ENCODE measurements at places on chromosomes 12 and 14.
A peak's percentile ranks its signal among the peaks of the same experiment; 100 is the strongest.

DNA sequence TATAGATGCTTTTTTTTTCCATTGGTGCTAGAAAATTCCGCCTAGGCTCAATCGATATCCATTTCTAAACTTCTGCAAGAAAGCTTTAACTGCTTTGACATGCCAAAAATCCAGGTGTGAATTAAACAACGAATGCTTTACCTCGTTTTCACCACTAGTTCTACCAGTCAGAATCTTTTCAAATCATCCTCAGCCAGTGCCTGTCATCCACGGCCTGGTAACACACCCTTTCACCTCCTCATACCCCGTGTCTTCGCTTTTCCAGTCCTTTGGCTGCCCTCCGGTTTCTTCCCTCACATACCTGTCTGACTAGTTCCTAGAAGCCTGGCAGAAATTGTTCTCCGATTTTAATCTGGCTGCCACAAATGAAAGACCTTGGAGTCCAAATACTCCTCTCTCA lies 1.4 kb upstream of the PHC1 start:
- no peak for DNase-seq

DNA sequence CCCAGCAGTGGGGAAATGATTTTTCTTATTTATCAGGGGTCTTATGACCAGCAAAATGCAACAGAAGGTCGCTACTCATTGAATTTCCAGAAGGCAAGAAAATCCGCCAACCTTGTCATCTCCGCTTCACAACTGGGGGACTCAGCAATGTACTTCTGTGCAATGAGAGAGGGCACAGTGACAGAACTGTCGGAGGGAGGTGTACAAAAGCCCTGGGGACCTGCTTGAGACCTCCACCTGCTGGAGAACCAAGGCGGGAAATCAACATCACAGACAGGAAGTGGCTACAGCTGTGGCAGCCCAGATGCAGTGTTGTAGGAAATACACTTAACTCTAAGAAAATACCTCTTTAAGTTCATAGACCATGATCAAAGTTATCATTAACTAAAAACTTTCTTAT lies 250.9 kb upstream of the OR4E1 start:
- DNase-seq: peak; percentile 55

- peak; percentile 19 for DNase-seq
These were observed 54.2 kb downstream of the ELK3 start for GRCh38 chr12:96248136-96248931.

DNA sequence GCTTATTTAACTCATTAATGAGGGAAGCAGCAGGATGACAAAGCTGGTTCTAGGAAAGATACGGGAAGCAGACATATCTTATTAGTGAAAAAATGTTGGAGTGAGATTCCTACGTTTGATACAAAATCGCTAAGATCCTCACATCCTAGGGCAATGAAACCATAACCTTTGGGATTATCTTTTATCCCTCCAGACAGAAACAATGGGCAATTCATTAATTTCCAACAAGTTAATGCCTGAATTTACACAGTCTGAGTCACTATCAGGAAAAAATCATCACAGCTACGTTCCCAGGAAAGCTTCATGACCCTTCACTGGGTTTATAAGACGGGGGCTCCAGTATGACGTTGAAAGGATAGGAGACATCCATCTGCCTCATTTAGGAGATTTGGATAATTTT lies 45.0 kb downstream of the SLC24A4 start:
- no peak for DNase-seq

DNA sequence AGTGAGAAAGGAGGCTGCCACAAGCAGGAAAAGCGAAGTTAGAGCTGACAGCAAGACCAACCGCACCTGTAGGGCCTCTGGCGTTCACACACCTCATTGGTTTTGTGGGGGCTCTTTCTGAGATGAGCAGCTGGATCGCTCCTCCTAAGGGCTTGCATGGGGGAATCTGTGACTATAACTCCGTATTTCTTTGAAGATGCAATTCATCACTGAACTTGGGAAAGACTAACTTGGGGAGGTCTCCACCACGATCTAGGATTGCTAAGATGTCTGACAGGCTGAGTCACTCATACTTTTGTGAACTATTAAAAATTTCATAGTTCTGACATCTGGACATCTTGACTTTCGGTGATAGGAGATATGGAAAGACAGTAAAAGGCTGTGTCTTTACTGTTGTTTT lies 173.6 kb downstream of the ETV6 start:
- DNase-seq: no peak

DNA sequence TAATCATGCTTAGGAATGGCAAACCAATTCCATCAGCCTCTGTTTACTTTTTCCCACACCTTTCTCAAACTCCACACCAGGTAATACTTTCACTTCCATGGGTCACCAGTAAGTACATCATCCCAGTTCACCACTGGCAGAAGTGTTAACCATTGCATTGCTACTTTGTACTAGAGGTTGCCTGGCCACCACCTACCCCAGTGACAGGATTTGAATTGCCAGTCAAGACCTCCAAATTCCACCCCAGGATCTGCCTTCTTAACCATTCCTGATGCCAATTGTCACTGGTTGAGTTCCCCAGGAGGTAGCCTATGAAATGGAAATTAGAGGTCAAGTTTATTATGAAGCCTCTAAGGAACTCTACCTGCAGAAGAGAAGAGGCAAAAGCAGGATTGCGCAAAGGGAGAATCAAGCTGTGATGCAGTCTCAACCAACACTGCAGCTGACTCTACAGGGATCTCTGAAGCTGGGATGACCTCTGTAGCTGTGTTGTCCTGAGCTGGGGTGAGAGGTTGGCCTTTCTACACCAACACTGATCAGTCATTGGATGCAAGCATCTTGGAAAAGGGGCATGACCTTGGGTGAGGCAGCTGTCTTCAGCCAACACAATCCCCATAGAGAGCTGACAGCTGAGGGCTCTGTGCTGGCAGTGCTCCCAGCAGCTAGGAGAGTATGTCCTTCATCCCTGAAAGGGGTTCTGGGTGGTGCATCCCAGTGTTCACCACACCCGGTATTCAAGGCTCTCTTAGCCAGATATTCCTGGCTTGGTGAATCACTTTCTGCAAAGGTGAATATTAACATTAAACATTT lies 37.0 kb upstream of the HMGA2 start:
- DNase-seq: no peak

GRCh38 chr12:45348986-45349385 lies 133.1 kb downstream of the ANO6 start:
- DNase-seq: no peak

GRCh38 chr12:111211910-111212757 lies 156.8 kb downstream of the PHETA1 start:
- no peak for DNase-seq

DNA sequence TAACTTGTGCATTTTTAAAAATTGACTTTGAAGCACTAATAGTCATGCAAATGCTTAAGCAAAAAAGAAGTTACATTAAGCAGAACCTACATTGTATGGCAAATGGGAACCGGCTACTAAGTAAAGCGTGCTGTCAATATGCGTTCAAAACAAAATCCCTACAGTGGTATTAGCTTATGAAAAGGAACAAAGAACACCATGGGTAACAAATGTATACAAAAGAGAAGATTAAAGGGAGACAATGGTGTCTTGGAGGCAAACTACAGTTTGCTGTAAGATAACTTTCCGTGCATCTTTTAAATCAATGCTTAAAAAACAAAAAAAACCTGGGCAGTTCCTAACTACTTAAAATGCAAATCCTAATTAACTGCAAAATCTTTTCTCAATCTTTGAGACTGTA lies 10.5 kb downstream of the CDK2AP1 start:
- DNase-seq: no peak

- peak; percentile 51 for DNase-seq
These were observed 98.1 kb downstream of the NCOR2 start for GRCh38 chr12:124469193-124469888.

- DNase-seq: no peak
These were observed 427.7 kb downstream of the FUT8 start for GRCh38 chr14:65840118-65840751.

DNA sequence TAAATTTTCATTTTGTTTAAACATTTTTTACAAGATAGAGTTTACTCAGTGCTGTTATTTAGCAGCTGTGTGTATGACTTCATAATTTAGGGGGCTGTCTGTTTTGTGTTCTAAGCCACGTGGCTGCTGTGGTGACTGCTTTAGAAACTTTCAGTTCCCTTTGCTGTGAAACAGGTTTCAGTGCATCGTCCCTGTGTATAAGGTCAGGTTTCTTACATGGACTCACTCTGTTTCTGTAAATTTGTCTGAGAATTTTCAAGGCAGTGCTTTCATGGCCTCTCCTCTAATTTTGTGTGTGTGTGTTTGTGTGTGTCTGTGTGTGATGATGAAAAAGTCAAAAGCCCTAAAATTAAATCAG lies 32.4 kb downstream of the BICD1 start:
- peak; percentile 62 for DNase-seq

DNA sequence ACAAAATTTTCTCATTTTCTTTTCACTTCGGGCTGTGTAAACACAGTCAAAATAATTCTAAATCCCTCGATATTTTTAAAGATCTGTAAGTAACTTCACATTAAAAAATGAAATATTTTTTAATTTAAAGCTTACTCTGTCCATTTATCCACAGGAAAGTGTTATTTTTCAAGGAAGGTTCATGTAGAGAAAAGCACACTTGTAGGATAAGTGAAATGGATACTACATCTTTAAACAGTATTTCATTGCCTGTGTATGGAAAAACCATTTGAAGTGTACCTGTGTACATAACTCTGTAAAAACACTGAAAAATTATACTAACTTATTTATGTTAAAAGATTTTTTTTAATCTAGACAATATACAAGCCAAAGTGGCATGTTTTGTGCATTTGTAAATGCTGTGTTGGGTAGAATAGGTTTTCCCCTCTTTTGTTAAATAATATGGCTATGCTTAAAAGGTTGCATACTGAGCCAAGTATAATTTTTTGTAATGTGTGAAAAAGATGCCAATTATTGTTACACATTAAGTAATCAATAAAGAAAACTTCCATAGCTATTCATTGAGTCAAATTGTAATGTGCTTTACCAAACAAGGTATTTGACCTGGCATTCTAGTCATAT lies 4.8 kb downstream of the CDKN1B start:
- no peak for DNase-seq

DNA sequence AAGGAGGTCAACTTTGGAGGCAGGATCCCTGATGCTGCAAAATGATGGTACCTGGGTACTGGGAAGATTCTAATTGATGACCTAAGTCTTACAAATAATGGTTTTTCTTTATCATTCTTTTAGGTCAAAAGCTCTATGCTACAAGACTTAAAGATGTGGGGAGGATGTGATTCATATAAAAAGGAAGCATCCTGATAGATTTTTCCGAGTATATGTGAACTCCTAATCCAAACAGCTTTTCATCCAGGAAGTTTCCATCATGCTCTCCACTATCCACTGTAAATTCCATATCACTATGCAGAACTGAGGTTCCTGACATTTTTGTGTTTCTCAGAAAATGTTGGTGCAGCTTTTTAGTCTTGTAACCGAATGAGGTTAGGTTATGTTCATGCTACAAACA lies 293.2 kb downstream of the PAWR start:
- DNase-seq: no peak

DNA sequence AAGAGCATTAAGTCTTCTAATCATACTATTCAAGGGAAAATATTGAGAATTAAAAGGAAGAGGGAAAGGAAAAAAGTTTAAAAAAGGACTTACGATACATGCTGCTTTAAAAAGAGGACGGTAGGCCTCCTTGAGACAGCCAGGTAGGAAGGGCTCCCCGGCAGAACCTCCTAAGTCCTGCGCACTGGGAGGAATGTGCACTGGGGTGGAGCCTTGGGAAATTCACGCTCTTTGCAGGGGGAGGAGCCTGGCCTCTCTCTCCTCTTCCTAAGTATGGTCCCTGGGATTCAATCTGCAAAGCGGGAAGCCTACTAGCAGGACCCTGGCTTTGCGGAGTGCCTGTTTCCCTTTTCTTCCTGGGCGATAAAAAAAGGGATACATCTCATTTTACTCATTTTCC lies 553.0 kb downstream of the RPS29 start:
- DNase-seq: no peak

GRCh38 chr12:81022531-81022930 lies 55.3 kb upstream of the ACSS3 start:
- DNase-seq: no peak

DNA sequence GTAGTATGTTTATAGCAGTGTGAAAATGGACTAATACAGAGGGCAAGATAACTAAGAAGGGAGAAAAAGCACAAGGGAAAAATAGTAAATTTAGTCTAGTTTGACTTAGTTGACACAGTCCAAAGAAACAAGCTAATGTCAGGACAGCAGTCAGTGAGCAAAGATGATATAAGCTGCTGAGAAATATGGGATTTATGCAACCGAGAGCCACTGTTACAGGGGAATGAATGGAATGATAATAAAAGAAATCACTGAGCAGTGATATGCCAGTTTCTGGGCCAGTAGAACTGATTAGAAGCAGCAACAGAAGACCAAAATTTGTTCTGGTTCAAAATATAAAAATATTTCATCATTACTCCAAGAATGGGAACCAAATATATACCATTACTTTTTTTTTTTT lies 60.1 kb downstream of the R3HDM2 start:
- DNase-seq: no peak

DNA sequence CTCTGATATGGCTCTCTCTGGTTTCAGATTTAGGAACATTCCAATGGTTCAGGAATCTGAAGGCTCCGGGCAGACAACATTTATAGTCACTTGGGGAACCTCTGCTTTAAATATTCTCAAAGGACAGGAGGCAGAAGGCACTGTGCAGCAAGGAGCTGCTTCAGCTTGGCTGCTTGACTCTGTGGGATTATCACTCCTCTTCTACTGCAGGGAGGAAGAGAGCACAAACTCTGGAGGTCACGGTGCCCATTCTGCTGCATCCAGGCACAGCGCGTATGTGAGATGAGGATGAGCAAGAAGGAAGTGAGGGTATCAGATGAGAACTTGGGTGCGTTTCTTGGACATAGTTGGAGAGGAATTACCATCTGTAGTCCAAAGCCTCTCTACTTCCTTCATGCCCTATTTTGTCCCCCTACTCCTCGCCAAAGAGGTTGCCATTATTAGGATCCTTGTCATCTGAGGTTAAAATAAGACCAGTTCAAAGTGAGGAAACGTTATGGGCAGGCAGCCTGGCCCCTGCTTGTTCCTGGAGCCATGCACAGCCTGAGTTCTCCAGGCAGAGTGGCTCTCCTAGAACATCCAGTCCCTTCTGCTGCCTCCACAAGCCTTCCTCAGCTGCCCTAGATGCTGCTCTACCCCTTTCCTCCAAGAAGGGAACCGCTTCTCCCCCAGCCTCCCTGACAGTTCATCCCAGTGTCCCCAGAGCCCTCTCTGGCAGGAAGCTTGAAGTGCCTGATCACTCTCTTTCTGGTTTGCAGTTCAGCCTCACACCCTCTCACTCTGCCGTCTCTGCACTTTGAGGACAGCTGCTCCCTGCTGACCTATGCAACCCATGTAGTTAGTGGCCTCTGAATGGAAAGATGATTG lies 12.5 kb downstream of the FGF6 start:
- peak; percentile 8 for DNase-seq
